NCI-H774 (cell line): ENCODE measurements at places on chromosomes 6 and 20.

- no peak for DNase-seq
Measured at GRCh38 chr6:112649853-112650252, 302.7 kb downstream of the RFPL4B start.

DNA sequence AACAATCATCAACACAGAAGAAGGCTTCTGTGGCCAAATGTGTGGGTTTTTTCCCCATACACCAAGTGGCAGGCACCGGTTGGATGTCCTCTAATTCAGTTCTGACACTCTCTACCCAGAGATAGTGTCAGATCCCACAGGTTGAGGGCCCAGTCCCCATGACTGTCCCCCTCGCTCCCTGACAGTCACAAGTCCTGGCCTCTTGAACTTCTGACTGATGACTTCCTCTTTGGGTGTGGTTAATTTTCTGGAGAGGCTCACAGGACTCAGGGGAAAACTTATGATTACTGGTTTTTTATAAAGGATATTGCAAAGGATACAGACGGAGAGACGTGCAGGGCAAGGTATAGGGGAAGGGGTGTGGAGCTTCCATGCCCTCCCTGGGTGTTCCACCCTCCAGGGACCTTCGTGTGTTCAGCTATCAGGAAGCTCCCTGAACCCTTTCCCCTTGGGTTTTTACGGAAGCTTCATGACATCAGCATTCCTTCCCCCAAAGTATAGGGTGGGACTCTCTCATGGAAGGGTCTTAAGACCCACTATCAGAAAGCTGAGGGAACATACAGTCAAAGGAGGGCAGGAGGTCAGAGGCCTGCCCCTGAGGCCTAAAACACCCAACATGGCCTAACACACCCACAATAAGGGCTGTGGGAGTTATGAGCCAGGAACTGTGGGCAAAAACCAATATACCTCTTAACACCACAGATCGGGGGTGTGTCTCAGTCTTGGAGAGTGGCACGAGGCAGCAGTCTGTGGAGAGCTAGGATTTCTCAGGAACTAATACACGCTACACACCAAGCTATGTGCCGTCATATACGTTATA lies 33.3 kb downstream of the FARS2 start:
- DNase-seq: no peak

DNA sequence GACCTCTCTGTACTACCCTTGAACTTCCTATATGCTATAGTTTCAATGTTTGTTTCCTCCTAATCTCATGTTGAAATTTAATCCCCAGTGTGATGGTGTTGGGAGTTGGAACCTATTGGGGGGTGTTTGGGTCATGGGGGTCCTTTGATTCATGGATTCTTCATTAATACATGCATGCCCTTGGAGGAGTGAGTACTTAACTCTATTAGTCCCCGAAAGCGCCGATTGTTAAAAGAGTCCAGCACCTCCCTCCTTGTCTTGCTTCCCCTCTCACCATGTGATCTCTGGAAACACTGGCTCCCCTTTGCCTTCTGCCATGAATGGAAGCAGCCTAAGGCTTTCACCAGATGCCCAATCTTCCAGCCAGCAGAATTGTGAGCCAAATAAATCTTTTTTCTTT lies 31.7 kb downstream of the NCR2 start:
- no peak for DNase-seq

DNA sequence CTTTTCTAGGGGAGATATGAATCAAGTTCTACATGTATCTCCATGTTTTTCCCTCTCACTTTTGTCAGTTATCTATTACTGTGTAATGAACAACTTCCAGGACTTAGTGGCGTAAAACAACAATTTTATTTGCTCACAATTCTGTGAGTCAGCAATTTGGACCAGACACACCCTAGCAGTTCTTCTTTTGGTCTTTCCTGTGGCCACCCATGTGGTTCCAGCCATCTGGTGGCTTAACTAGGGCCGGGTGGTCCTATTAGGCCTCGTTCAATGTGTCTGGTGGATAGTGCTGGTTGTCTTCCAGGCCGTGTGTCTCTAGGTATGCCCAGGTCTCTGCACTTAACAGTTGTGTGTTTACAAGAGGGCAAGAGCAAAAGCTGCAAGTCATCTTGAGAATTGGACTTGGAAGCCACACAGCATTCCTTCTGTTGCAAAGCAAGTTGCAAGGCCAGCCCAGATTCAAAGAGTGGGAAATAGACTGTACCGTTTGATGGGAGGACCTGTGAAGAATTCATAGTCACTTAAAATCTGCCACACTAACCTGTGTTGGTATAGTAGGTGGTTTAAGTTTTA lies 20.8 kb upstream of the SLC35D3 start:
- no peak for DNase-seq

- DNase-seq: no peak
Measured at GRCh38 chr6:56852260-56853010, 102.5 kb upstream of the BEND6 start.

DNA sequence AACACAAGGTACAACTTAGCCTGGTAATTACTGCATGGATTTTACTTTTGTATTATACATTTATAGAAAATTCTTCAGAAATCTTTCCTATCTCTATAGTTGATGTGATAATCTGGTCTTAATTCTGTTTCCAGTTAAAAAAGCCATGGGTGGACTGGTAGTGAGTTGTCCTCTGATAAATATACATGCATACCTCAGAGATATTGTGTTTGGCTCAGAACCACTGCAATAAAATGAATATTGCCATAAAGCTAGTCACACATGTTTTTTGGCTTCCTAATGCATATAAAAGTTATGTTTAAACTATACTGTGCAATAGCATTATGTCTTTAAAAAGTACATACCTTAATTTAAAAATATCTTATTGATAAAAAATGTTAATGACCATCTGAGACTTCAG lies 708.6 kb upstream of the MARCKS start:
- DNase-seq: no peak

DNA sequence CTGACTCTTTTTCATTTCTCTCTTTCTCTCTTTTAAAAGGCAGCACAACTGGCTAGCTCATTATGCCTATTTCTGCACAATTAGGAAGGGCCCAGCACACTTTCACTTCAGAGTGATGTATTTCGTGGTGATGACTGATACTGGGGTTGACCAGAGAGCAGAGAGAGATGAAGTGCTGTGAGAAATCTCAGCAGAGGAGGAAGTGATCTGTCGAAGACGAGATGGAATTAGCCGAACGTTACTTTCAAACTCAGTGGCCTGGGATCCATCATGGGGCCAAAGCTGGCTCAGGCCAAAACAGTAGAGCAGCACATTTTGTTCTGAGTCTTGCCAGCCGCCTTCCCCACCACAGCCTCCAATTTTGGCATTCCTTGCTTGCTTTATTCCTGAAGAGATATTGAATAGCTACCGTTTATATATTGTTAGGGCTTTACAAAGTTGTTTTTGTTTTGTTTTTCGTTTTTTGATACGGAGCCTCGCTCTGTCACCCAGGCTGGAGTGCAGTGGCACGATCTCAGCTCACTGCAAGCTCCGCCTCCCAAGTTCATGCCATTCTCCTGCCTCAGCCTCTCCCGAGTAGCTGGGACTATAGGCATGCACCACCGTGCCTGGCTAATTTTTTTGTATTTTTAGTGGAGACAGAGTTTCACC lies 213.2 kb upstream of the ECI2 start:
- no peak for DNase-seq

DNA sequence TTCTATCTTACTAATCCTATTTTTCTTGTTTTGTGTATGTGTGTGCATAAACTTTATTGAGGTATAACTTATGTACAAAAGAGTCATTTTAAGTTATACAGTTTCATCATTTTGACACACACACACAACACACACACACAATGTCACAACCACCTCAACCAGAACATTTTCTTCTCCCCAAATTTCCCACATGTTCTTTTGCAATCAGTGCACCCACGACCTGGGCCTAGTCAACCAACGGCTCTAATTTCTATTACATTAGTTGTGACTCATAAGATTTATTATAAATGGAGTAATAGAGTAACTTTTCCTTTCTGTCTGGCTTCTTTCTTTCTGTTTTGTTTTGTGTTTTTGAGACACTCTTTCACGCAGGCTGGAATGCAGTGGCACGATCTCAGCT lies 9.8 kb upstream of the POM121L2 start:
- no peak for DNase-seq

DNA sequence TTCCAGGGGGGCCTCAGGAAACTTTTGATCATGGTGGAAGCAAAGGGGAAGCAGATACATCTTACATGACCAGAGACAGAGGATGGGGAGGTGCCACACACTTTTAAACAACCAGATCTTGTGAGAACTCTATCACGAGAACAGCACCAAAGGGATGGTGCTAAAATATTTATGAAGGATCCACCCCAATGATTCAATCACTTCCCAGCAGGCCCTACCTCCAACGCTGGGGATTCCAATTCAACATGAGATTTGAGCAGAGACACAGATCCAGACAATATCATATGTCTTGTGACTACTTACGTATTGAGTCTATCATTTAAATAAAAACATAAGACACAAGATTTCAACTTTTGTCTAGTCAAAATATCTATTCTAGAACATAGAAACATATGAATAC lies 351.9 kb downstream of the EPM2A start:
- no peak for DNase-seq

- DNase-seq: no peak
Measured at GRCh38 chr6:40112350-40112749, 178.1 kb upstream of the MOCS1 start.

DNA sequence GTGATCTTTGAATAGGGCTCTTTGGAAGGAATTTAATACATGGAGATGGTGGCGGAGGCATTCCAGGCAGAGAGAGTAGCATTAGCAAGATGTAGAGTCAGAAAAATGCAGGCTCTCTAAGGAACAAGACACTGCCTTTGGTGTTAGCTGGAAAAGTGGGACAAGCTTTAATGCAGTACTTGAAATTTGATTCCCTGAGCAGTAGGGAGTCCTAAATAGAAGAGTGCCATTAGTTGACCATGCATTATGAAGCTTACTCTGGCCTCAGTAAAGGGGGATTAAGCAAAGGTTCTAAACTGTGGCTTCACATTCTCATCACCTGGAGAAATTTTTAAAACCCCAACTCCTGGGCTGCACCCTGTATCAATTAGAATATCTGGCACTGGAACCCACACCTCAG lies 494.8 kb upstream of the SOX4 start:
- no peak for DNase-seq

DNA sequence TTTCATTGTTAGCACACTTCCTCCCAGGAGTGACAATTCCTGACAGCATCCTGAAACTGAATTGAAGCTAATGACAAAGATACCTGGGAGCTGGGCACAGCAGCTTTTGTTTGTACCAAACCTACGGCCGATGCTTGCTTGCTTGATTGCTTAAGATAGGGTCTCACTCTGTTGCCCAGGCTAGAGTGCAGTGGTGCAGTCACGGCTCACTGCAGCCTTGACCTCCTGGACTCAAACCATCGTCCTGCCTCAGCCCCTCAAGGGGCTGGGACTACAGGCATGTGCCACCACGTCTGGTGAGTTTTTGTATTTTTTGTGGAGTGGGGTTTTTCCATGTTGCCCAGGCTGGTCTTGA lies 84.7 kb upstream of the SCP2D1 start:
- DNase-seq: no peak

- DNase-seq: no peak
Measured at GRCh38 chr6:159305159-159305558, 136.0 kb downstream of the FNDC1 start.

DNA sequence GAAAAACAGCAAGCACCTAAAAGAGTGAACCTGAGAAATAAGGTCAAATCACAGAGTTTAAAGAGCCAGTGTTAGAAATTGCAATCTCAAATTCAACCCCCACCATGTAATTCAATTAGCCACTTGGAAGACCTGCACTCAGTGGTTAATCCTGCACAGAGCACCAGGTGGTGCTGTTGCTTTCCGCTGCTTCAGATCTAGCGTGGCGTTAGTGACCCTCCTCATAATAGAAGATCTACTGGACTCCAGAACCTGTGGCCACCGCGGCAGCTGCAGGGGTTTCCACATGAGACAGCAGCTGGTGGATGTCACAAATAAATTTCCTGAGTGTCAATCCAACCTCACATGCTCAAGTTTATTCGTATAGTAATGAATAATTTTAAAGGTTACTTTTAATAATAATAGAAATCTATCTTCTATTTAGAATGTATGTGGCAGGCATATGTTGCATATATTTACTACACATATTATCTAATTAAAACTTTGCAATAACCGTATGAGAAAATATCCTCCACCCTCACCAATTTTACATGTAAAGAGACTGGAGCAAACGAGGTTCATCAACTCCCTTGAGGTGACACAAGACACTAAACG lies 84.4 kb downstream of the SYNE1 start:
- DNase-seq: no peak

GRCh38 chr20:36370991-36371790 lies 65.1 kb downstream of the DLGAP4 start:
- no peak for DNase-seq

- DNase-seq: no peak
Measured at GRCh38 chr20:23200914-23201313, 114.8 kb upstream of the CD93 start.

GRCh38 chr6:3504938-3505805 lies 48.3 kb upstream of the SLC22A23 start:
- no peak for DNase-seq

DNA sequence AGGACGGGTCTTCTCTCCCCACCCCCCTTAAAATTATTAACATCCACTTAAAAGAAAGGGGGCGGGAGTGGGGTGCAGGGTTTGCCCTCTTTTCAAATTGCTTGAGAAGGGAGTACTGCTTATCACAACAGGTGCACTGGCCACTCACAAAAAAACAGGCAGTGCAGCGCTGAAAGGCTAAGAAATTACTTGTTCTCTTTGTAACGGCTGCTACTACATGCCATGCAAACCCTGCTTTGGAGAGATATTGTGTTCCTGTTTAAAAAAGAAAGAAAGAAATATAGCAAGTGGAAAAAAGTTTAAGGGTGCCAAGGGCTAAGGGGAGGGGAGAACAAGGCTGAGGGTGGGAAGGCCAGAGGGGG lies 312.7 kb upstream of the JARID2 start:
- no peak for DNase-seq

DNA sequence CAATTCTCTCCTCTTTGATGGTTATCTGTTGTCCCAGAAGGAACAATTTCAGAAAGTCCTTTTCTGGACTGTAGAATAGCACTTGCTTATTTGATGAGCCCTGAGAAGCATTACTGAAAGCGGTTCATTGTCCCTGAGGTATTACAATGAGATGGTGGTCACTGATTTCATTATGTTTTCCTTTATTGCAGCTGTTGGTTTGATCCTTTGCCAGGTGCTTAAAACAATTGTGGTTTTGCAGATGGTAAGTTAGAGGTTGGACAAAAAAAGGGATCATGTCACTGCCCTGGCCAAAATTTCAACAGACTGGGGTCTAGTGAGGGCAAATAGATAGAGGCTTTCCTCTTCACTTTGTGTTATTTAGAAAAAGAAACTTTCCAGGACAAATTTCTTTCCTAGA lies 61.9 kb downstream of the ESR1 start:
- DNase-seq: no peak

GRCh38 chr20:58826271-58826670 lies 24.4 kb downstream of the GNAS-AS1 start:
- DNase-seq: no peak

DNA sequence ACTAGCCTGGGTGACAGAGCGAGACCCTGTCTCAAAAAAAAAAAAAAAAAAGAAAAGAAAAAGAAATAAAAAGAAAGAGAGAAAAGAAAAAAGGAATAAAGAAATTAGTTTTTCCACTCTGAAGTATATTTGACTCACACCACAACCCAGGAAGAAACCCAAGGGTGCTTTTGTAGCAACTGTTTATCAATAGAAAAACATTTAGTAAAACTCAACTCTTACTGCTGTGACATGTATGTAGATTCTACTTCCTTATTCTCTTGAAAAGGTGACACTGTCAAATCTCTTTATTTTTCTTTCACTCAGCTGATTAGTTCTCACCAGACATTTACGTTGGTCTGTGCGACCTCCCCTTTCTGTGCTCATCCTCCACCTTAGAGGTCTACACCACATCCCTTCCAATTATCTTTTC lies 99.9 kb upstream of the SHLD1 start:
- no peak for DNase-seq

- DNase-seq: no peak
Measured at GRCh38 chr6:92942549-92942948, 476.8 kb downstream of the EPHA7 start.
